ENCODE measurements at places on chromosomes 2 and 18.

DNA sequence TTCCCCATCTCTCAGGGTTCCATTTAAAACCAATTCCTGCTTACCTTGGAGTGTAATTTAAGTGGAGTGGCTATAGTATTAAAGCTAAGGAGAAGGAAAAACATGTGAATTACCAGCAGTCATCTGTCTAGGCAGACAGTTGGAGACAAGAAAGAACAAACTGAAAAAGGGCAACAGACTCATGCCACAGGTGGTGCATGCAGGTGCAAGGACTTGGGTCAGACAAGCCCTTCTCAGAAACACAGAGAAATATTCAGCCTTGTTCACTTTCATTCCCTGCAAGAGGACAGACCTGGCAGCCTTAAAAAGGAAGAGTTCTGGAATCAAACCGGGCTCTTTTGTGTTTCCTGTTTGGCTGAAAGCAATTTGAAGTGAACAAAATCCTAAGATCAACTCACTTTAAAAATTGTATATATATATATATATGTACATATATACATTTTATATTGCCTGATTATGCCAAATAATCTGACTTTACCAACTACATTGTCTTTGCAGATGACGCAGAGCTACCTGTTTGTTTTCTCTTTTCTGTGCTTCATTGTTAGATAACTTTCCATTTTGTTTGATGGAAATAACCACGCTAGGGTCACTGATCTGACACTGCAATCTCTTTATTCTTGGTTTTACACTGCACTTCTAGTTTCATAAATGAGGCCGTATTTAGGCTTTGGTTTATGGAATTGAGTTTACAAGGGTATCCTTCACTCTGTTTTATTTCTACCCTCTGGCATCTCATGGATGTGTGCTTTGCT is 35.1 kb upstream of the VPS54 start:
- no peak for DNase-seq

DNA sequence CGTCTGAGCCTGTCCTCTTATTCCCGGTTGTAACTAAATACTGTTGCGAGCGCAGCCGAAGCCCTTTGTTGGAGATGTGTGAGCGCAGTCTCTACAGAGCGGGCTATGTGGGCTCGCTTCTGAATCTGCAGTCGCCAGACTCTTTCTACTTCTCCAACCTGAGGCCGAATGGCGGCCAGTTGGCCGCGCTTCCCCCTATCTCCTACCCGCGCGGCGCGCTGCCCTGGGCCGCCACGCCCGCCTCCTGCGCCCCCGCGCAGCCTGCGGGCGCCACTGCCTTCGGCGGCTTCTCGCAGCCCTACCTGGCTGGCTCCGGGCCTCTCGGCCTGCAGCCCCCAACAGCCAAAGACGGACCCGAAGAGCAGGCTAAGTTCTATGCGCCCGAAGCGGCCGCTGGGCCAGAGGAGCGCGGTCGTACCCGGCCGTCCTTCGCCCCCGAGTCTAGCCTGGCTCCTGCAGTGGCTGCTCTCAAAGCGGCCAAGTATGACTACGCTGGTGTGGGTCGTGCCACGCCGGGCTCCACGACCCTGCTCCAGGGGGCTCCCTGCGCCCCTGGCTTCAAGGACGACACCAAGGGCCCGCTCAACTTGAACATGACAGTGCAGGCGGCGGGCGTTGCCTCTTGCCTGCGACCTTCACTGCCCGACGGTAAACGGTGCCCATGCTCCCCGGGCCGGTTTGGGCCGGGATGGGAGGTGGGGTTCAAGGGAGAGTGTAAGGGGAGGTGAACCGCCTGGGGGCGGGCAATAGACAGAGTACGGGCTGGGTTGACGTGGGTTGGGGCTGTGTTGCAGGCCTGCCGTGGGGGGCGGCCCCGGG is at the start of gene HOXD12:
Gene HOXD12 (plus strand): TSS at position 68 of the 819 bp plus-strand sequence. CDS start 7 bp downstream, at position 75.
- DNase-seq: no peak

- DNase-seq: no peak
Observed at GRCh38 chr18:59303006-59303405, 15.4 kb downstream of the CPLX4 start.

DNA sequence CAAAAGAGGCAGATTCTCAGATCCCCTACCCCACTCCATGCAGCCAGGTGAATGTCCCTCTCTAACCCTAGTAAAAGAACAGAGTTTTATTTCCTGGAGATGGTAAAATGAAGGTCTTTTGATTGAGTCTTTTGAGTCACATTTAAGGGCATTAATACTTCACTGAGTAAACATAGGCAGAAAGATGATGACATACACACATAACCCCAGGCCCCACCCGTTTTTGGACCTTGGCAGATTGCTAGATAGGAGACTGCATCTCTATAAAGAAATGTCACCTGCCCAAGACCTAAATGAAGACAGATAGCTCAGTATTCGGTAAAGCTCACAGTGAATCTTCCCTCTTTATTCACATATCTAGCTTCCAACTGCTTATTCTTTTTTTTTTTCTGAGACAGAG is 28.3 kb upstream of the PEX13 start:
- DNase-seq: no peak

- no peak for DNase-seq
Observed at GRCh38 chr2:164792316-164793170, 49.1 kb downstream of the COBLL1 start.

GRCh38 chr2:163558251-163559021 is 177.4 kb downstream of the FIGN start:
- no peak for DNase-seq

DNA sequence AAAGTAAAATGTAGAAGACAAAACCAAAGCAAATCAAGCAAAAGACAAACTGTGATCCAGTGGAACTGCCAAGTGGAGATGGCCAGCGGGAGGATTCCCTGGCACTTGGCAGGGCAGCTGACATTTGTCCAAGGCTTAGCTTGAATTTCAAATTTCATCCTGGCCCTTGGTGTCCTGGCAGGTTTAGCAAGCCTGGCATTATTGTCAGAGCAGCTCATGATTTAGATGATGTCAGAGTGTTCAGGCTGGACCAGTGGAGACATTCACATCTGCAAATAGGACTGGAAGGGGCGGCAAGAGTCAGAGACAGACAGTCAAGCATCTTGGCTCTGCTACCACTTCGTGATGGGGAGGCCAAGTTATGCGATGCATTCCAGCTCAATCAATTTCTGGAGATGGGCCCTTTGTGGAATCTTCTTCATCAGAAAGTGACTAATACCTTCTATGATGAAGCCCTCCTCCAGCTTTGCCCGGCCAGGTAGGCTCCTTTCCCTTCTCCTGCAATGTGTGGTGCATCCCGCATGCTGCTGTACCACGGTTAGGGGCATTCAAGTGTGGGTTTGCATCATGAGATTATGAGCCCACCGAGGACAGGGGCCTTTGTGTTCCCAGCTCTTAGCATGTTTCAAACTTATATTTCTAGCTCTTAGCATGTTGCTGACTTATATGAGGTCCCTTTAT is 199.7 kb downstream of the ANKRD30B start:
- no peak for DNase-seq

GRCh38 chr2:129918604-129919003 is 60.9 kb upstream of the RAB6C start:
- DNase-seq: no peak

DNA sequence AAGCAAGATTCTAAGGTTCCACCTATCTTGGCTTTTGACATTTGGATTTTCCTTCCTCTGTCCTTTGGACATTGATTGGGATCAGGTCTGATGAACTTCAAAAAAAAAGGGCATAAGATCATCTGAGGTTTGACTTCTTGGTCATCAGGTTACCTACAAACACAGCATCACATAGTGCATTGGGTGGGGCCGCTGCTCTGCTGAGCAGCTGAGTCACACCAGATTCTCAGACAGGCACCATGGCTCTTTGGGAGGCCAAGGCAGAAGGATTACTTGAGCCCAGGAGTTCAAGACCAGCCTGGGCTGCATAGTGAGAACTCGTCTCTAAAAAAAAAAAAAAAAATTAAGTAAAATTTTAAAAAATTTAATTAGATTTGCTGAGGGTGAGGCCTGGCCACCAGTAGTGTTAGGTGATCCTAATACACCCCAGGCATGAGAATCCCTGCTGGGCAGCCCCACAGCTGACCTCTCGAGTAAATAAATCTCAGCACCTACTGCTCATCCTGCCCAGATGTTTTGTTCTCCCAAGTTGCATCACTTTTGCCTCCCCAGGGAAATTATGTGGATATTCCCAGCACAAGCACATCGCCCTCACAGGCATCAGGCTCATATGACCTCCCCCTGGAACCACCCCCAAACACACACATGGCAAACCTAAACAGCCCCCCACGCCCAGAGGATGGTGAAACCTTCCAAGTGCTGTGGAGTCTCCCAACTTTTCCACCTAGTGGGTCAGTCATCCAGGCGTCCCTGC is 5.3 kb downstream of the MLPH start:
- no peak for DNase-seq

- no peak for DNase-seq
Observed at GRCh38 chr2:202944816-202945215, 32.7 kb downstream of the CARF start.

DNA sequence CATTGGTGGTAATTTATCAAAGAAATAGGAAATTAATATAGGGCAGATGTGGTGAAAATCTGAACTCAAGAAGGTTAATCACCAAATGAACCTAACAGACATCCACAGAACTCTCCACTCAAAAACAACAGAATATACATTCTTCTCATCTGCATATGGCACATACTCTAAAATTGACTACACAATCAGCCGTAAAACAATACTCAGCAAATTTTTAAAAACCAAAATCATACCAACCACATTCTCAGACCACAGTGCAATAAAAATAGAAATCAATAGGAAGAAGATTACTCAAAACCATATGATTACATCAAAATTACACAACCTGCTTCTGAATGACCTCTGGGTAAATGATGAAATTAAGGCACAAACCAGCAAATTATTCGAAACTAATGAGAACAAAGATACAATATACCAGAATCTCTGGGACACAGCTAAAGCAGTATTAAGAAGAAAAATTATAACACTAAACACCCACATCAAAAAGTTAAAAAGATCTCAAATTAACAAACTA is 31.0 kb downstream of the RBM43 start:
- DNase-seq: no peak

DNA sequence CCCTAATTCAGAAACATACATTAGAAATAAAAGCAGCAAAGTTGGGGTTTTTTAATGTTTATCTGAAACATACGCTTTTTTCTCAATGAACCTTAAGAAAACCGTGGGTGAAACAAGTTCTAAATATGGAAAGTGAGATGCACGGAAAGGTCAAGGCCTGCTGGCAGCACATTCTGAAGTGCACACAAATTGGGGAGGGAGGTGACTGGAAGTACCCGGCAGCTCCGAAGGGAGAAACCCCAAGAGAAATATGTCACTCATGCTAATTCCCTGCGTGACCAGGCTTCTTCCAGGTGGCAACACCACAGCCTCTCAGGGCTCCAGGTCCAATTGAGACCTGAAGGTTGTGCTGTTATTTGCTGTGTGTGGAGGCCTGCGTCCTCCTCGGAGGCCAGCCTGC is 45.5 kb downstream of the EIPR1 start:
- no peak for DNase-seq

DNA sequence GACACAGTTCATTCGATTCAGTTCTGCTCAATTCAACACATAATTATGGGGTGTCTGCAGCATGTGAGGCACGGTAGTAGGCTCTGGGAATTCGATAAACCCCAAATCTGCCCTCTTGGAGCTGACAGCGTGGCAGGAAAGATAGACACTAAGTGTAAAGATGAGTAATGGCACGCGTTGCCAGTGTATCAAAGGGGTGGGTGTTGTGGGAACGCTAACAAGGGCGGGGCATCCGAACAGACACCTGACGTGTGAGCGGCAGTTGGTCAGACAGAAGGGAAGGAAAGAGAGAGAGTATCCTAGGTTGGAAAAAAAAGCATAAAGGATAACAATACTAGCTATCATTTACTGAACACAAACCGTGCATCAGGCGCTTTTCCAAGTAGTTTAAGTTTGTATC is 125.7 kb upstream of the HAAO start:
- no peak for DNase-seq

GRCh38 chr18:78865771-78866310 is 113.8 kb upstream of the SALL3 start:
- no peak for DNase-seq

- no peak for DNase-seq
Observed at GRCh38 chr2:211748339-211748738, 790.3 kb downstream of the ERBB4 start.

DNA sequence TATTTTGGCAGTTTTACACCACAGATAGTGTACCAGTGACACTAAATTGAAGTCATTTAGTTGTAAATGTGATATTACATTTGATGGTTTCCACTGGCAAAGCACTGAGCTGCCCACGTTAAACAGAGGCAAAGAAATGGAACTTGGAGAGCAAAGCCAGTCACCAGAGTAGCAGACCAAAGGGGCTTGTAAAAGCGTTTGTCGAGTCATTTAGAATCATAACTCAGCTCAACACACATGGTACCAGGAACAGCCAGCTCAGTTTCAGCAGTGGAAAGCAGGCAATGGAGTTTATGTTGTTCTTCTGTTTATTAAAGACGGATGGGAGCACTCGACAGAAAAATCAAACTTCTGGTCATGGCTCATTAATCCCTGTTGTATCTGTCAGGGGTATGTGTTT is 91.2 kb downstream of the POU3F3 start:
- DNase-seq: no peak

- DNase-seq: no peak
Observed at GRCh38 chr18:69956665-69957620, 9.3 kb upstream of the CD226 start.

DNA sequence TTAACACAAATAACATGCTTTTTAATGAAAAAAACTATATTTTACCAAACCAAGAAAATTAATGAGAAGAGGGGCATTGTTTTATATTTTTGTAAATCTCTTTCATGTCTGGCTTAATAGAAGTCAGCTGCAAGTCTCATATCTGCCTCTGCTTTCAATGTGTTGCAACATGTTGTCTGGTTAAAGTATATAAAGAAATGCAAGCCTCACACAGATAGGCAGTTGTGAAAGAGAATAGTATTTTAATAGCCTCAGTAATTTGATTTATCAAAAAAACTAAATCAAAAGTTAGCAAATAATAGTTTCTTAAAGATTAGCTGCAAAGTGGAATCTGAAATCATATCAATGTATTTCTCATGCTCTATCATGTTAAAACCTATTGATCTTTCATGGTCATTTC is 52.9 kb upstream of the NCOA1 start:
- no peak for DNase-seq

DNA sequence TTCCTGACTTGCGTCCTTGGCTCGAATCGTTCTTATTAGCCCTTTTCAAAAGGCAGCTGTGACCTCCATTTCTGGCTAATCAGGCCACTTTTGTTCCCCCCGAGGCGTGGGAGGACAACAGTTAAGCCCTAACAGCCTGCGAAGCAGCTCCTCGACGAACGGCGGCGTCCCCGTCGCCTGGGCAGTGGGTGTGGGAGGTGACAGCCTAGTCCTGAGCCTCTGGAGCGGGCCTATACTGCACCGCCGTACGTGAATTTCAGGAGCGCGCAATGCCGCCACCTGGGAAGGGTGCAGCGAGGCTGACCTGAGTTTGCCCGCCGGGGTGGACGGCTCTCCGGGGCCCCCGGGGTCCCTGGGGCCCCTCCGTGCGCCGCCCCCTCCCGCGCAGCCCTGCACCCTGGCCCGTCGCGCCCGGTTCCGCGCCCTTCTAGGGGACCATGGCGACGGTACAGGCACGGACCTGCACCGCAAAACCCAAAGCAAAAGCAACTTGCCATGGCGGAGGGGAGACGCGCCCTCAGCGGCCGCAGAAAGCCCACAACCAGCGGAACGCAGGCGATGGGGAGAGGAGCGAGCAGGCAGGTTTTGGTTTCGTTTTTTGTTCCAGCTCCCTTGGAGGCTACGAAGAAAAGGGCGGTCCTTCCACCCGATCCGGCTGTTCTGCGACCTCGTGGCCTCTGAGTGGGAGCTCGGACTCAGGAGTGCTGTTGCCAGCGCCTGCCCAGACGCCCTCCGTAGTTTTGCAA is at the start of gene RBM43:
Gene RBM43 (minus strand): TSS at position 633 of the 746 bp plus-strand sequence. CDS start 136 bp downstream, at position 497.
- peak; percentile 72 for DNase-seq
